ENCODE measurements at places on chromosomes 3 and 15.

- DNase-seq, result no peak
These were observed 279.8 kb downstream of the ADAMTS17 start for GRCh38 chr15:100061944-100062343.

DNA sequence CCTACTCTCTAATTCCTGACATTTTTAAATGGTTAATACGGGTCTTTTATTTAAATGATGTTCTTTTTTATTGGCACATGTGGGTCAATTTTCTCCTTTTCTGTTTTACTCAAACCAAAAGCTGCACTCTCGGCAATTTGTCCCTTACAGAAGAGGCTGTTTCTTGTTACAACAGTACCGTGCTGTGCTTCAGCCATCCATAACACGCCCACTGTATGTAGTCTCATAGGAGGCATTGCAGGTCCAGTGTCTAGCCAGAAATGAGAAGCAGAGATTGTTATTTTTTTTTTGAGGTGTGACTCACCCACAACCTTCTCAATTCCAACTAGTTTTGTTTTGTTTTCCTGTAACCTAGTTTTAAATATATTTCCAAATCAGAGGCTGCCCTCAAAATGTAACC is 164.6 kb downstream of the GMNC start:
- DNase-seq, result no peak

GRCh38 chr3:121834157-121834670 is 646 bp downstream of the IQCB1 start:
- DNase-seq, result peak; percentile 25

DNA sequence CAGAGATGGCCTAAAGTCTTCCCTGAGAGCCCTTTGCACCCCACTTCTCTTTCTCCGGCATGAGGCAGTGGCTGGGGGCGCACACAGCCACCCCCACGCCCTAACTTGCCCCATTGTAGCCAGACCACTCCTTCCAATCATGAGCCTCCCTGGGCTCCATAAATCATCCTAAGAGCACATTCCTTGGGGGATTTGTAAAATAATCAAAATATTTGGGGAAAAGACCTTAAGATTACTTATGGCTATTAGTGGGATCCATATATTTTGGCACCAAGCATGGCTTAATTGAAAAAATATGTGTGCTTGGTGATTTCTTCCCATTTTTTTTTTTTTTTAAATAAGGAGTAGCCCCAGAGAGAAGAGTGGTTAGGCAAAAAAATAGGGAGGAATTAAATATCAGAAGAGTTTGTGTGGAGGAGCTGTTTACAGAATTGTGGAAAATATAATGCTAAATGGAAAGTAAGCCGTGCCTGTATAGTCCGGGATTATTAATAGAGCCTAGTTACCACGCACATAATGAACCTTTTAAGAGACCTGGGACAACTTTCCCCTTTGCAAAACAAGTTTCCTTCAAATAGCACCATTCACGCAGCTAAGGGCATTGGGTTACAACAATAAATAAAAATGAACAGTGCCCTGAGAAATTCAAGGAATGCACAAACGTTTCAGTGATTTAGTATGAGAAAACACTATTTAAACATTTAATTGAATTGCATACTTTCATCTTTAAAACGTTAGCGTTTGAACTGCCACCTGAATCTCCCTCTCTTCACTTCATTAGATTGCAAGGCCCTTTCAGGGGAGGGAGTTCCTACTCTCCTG is 46.1 kb downstream of the SMAD6 start:
- no peak for DNase-seq

DNA sequence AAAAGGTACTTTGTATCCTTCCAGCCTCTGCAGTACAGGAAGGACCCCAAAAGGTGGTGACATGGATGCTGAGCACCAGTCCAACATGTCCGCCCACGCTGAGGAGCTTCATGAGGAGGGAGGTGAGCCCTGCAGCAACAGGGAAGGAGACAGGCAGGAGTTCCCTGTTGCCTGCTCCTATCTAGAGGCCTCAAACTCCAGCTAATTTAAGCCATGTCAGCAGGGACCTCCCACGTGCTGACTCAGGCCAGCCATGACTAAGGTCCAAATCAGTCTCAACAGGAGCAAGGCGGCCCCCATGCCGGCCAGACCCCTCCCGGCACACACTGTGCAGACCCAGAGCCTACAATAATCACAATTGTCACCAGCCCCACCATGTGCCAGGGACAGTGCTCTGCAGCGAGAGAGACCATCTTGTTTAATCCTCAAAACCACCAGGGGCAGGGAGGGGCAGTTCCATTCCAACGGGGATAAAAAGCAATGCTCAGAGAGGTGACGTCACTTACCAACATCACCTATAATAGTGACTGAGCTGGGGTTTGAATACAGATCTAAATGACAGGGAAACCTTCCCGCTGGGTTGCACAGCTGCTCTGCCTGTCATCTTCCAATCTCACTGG is 54.5 kb upstream of the GATA2 start:
- DNase-seq, result no peak

GRCh38 chr3:112802338-112802737 is 44.3 kb downstream of the CD200R1L start:
- DNase-seq, result no peak

- DNase-seq, result no peak
These were observed 339.7 kb downstream of the MECOM start for GRCh38 chr3:169323578-169324451.

DNA sequence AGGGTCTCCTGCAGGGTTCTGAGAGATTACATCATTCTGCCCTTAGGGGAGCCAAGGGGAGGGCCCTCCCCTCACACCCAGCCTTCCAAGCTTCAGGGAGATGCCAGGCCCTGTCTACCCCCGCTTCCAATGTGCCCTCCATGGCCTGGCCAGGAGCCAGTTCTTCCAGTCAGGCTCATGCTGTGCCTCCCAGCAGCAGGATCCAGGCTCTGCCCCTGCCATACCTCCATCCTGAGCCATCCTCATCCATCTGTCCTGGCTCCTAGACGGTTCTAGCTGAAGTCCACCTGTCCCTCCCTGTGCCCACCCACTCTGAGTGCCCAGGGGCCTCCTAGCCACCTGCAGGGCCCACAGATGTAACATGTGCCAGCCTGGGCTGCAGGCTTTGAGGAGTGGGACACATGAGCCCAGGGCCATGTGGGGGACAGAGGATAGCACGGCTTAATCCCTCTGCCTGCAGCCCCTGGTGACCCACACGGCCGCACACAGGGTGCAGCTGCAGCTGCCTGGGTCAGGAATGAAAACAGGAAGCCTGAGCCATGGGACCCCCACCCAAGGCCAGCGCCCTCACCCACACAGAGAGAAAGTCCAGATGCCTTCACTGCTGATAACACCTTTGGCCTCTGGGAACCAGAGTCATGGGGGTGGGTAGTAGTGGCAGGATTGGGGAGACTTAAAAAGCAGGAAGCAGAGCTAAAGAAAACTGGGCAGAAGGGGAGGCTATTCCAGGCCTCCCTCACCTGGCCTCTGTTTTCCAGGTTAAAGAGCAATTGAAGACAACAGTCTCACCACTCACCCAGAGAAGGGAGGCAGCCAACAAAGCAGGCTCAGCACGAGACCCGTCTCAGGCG is 11.8 kb downstream of the PLCD1 start:
- DNase-seq, result no peak

DNA sequence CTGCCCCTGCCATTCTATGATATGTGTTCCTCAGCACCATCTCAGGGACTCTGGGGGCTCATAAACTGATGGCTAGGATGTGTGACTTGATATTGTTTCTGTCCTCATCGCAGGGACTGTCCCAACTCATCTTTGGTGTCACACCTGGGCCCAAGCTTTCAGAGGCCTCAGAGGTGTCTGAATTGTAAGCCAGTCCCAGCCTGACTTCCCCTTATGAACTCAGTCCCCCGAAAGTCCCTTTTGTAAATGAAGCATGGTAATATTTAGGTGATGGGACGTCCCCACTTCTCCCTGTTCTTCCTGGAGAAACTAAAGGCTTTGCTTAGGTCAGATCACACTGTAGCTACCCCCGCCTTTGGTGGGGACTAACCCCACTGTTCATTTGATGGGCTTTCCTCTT is 142.4 kb upstream of the TLE3 start:
- DNase-seq, result no peak

DNA sequence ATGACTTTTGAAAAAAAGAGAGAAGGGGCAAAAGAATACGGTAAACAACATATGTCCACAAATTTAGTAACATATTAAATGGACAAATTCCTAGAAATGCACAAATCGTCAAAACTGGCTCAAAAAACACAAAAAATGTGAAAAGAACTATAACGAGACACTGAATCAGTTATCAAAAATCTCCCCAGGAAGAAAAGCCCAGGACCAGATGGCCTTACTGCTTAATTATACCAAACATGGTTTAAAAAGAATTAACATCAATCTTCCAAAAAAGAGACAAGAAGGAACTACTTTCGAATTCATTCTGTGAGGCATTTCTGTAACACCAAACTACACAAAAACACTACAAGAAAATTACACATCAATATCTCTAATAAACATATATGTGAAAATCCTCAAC is 117.4 kb downstream of the STAG1 start:
- no peak for DNase-seq

DNA sequence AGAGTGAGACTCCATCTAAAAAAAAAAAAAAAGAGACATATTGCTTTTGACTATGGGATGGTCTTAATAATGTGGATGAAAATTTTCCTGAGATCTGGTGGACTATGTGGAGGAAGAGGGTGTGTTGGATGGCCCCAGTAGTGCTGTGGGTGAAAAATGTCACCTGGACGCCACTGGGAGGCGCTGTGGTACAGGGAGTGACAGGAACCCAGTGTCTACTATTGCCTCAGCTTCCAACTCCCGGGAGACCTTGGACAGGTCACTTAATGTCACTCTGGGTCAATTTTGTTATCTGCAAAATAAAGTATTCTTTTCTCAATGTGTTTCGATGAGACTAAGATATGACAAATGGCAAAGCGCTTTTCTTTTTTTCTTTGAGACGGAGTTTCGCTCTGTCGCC is 27.7 kb upstream of the DCP1A start:
- peak; percentile 26 for DNase-seq

DNA sequence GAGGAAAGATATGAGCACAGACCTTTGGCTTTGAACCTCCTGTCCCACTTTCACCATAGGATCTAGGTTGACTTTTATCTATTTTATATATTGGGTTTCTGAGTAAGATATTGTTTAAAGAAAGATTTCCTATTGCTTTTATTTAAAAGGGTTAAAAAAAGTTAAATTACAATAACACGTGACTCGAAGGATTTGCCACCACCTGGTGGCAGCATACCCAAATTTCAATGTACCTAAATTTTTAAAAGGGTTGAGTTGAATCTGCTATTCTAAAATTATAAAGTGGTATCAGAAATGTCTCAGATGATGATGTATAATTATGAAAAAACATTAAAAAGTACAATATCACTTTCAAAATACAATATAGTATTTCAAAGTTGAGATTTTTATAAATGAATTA is 368.4 kb downstream of the MECOM start:
- DNase-seq, result no peak

DNA sequence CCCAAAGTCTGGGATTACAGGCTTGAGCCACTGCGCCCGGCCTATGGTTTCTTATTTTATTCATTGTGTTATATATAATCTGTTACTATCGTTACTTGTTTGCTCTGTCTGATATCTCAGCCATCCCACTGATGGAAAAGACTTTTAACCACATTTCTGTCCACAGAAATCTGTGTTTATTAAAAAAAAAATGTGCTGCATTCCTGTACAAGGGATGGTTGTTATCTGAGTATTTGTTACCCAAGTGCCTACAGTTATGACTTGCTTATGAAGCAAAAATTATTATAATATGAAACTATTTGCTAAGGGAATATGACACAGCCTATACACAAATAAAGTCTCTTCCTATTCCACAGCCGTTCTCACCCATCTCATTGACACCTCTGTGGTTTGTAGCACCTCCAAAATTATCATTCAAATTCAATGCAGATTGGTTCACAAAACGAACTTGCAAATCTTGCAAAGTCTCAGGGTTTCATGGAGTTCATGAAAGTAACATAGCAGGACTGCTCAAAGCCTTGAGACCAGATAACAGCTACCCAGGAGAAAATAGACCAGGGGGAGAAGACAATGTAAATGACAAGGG is 47.4 kb upstream of the UBE2E1 start:
- DNase-seq, result peak; percentile 10

DNA sequence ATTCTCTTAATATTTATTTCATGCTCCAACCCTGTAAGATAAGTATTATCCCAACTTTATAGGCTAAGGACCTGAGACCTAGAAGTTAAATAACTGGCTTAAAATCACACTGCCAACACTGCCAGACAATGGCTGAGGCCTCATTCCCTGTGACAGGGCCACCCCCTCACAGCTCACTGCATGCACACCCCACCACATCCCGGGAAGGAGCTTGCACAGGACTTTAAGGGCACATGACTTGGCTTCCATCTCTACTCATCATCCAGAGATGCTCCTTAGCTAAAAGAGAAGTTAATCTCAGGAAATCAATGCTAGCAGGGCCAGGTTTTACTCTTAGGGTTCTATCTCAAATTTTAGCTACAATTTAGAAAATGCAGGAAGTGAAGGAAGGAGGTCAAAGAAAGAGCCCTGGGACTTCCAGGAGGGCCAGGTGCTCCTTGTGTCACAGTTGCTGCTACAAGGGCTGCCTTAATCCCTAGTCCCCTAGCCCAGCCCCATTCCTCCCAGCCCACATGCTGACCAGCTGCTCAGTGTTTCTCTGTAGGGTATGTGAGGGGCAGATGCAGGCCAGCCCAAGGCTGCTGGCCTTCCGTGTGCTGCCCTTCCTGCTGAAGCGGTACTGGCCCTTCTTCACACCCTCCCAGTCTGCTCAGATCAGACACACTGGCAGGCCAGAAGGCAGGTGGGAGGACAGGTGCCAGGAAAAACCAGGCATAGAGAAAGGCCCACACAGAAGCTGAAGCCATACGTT is 53.5 kb downstream of the WWTR1 start:
- DNase-seq, result no peak

GRCh38 chr3:75176937-75177336 is 487.2 kb upstream of the FRG2C start:
- no peak for DNase-seq

GRCh38 chr3:69367586-69367985 is 18.3 kb downstream of the FRMD4B start:
- no peak for DNase-seq

- no peak for DNase-seq
These were observed 270.6 kb upstream of the RGMA start for GRCh38 chr15:93359425-93360131.

- DNase-seq, result no peak
These were observed 16.5 kb upstream of the TBC1D23 start for GRCh38 chr3:100244264-100244663.

DNA sequence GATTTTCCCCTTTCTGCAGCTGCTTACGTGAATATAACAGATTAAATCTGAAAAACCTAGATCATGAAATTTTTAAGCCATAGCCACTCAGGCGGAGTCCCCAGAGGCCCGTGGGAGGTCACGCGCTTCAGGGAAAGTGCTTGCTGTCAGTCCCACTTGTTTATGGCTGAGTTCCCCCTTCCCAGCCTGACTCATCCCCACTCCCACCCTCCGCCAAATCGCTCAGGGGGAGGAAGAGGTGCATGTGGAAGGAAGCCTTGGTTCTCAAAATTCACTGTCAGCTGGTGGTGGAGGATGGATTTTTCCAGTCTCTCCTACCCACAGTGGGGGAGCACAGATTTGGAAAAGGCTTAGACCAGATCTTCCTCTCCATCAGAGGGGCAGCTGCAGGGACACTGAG is 67.4 kb downstream of the CORO2B start:
- DNase-seq, result no peak

- DNase-seq, result no peak
These were observed 151.8 kb upstream of the DPH6 start for GRCh38 chr15:35697549-35698299.
